B cell (primary cell): ENCODE measurements at places on chromosomes 12 and 14. TPM values are rescaled to one million over a fixed set of nuclear protein-coding genes. Genes with fewer than 3 reads are reported as not detected.

The SMCO2 gene
- polyA plus RNA-seq, result 0.15 TPM in 1 of 2 replicates, not detected in the other

The RIC8B gene
- 2.2 and 3.0 TPM in 2 replicates for polyA plus RNA-seq

The NTS gene
- polyA plus RNA-seq, result not detected in 2 replicates

The SPPL3 gene
- 12.3 and 22.0 TPM in 2 replicates for polyA plus RNA-seq

The AQP2 gene
- not detected in 2 replicates for polyA plus RNA-seq

The DEPDC4 gene
- 1.8 and 3.1 TPM in 2 replicates for polyA plus RNA-seq

The SLC39A9 gene
- 18.4 and 19.1 TPM in 2 replicates for polyA plus RNA-seq

The ISCU gene
- 166 and 173 TPM in 2 replicates for polyA plus RNA-seq

The GLIPR1L1 gene
- polyA plus RNA-seq, result not detected in 2 replicates

The CAPZA3 gene
- not detected in 2 replicates for polyA plus RNA-seq

The LRIG3 gene
- polyA plus RNA-seq, result 0.03 and 0.13 TPM in 2 replicates

The PSMB11 gene
- polyA plus RNA-seq, result not detected in 2 replicates

The VAMP1 gene
- polyA plus RNA-seq, result 62.4 and 94.6 TPM in 2 replicates

DNA sequence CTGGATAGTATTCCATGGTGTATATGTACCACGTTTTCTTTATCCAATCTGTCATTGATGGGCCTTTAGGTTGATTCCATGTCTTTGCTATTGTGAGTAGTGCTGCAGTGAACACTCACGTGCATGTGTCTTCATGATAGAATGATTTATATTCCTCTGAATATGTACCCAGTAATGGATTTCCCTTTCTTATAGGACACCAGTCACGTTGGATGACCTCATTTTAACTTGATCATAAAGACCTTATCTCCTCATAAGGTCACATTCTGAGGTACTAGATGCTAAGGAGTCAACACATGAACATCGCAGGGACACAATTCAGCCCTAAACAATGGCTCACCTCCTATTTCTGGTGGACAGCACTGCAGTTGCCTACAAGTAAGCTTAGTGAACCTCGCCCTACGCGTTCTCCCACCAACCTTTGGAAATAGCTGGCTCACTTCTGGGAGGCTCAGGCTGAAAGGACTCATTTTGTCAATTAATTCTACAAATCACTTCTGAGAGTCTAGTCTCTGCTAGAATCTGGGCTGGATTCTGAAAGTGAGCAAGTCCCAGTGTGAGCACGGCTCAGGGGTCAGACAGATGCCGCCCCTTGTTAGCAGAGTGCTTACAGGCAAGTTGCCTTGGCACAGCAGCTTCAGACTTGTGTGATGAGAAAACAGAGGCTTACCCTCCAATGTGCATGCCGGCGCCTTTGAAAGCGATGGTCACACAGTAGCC is 183.8 kb upstream of the GSC start:
- no peaks in the 10 kb centered on the region for H3K27me3 ChIP-seq
- no peaks in the 10 kb centered on the region for H3K36me3 ChIP-seq
- H3K4me1 ChIP-seq, result no peaks in the 10 kb centered on the region
- DNase-seq, result no peak
- H3K27ac ChIP-seq, result no peak overlapping the region
- H3K4me3 ChIP-seq, result no peak overlapping the region

- H3K27ac ChIP-seq, result no peak overlapping the region
- H3K4me1 ChIP-seq, result no peaks in the 10 kb centered on the region
- DNase-seq, result no peak
- H3K27me3 ChIP-seq, result no peaks in the 10 kb centered on the region
- no peaks in the 10 kb centered on the region for H3K36me3 ChIP-seq
Observed at GRCh38 chr12:75888874-75889613, 142.5 kb downstream of the PHLDA1 start.

GRCh38 chr14:61466249-61466904 is 145.0 kb downstream of the PRKCH start:
- no peak overlapping the region for H3K27ac ChIP-seq
- DNase-seq, result no peak
- no peaks in the 10 kb centered on the region for H3K36me3 ChIP-seq
- H3K4me3 ChIP-seq, result no peak overlapping the region

GRCh38 chr12:121893961-121894460 is 5.4 kb downstream of the PSMD9 start:
- peaks cover 7% of the 10 kb centered on the region for H3K36me3 ChIP-seq
- no peaks in the 10 kb centered on the region for H3K27me3 ChIP-seq
- H3K4me3 ChIP-seq, result no peak overlapping the region
- H3K4me1 ChIP-seq, result peaks cover 10% of the 10 kb centered on the region
- DNase-seq, result no peak
- H3K27ac ChIP-seq, result no peak overlapping the region

- H3K4me1 ChIP-seq, result peaks cover 7% of the 10 kb centered on the region
- H3K27me3 ChIP-seq, result no peaks in the 10 kb centered on the region
- peaks cover 2% of the 10 kb centered on the region for H3K36me3 ChIP-seq
Observed at GRCh38 chr12:1584326-1584725, 10.1 kb downstream of the FBXL14 start.

DNA sequence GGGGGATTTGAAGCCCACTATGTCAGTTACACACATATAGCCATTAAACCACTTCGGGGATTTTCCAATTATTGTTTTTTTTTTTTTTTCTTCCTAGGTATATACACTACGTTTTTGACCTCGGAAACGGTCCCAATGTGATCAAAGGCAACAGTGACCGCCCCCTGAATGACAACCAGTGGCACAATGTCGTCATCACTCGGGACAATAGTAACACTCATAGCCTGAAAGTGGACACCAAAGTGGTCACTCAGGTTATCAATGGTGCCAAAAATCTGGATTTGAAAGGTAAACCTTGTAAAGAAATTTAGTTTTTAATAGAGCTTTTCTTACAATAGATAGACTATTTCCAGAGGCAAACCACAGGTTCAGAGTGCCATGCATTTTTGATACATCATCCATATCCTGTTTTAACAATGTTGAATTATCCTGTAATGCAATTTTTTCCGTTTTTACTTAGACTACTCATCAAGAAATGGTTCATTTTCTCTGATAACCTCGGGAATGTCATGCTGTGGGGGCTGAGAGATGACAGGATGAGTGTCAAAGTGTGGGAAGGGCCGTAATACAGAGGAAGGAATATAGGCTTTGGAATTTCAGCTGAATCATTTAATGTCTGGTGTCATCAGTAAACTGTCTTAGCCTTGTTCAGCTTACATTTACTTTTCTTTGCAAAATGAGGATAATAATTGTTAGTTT is 797.1 kb downstream of the NRXN3 start:
- no peak overlapping the region for H3K4me3 ChIP-seq
- no peak overlapping the region for H3K27ac ChIP-seq
- no peaks in the 10 kb centered on the region for H3K27me3 ChIP-seq
- H3K36me3 ChIP-seq, result no peaks in the 10 kb centered on the region

DNA sequence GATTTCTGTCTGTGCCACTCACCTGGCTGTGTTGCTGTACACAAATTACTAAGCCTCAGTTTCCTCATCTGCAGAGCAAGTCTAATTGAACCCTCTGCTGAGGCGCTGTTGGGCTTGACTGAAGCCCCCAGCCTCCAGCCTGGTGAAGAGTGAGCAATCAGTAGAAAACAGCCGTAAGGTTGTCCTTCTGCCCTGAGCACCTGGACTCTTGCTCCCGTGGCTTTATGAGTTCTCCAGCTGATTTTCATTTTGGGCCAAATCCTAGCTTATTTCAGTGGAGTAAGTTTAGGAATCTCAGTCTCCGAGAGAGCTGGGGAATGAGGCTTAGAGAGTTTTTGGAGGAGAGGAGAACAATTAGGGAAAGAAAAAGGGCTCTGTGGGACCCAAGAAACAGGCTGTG is 133.9 kb upstream of the EVL start:
- no peaks in the 10 kb centered on the region for H3K36me3 ChIP-seq
- H3K27ac ChIP-seq, result no peak overlapping the region
- H3K4me1 ChIP-seq, result no peaks in the 10 kb centered on the region
- no peak for DNase-seq

DNA sequence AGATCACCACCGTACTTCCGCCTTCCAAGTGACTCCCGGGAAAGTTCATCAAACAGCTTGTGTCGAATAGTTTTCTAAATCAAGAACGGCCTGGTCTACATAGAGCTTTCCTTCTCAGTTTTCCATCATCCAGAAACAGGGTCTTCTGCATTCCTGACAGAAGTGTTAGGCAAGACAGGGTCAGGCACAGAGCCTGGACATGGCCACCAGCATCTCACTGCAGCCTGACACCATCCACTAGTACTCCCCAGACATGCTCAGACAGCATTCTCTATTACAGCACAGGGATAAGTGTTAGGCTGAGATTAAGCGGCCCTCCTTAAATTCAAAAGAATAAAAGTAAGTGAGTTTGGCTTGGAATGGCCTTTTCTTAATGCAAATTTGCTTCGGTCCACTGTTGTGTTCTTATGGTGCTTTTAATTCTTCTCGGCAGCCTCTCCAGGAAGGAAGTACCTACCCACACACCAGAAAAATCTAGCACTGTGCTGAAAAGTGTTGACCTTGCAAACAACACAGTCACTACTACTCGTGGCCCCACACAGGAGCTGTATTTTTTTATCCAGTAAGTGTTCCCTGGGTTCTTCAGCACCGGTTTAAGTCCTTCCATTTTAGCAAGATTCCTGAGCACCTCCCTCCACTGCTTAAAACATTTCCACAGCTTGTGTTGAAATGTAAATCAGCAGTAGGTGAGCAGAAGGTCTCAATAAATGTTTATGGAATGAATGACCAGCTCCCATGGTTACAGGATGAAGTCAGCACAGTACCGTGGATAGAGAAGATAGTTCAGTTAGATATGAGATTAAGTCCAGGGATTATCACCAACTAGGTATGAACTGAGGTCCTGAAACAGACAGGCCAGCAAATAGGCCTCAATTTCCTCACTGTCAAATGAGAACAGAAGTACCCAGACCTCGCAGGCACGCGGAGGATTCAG is 44.1 kb downstream of the SETD3 start:
- no peak overlapping the region for H3K27ac ChIP-seq
- H3K4me3 ChIP-seq, result no peak overlapping the region
- peaks cover 1% of the 10 kb centered on the region for H3K36me3 ChIP-seq
- no peaks in the 10 kb centered on the region for H3K27me3 ChIP-seq
- DNase-seq, result no peak
- peaks cover 13% of the 10 kb centered on the region for H3K4me1 ChIP-seq

- no peak overlapping the region for H3K4me3 ChIP-seq
- no peak for DNase-seq
- H3K27ac ChIP-seq, result peak overlapping the region; percentile 40
- H3K36me3 ChIP-seq, result no peaks in the 10 kb centered on the region
Observed at GRCh38 chr12:116591855-116592637, 32.9 kb downstream of the MAP1LC3B2 start.

DNA sequence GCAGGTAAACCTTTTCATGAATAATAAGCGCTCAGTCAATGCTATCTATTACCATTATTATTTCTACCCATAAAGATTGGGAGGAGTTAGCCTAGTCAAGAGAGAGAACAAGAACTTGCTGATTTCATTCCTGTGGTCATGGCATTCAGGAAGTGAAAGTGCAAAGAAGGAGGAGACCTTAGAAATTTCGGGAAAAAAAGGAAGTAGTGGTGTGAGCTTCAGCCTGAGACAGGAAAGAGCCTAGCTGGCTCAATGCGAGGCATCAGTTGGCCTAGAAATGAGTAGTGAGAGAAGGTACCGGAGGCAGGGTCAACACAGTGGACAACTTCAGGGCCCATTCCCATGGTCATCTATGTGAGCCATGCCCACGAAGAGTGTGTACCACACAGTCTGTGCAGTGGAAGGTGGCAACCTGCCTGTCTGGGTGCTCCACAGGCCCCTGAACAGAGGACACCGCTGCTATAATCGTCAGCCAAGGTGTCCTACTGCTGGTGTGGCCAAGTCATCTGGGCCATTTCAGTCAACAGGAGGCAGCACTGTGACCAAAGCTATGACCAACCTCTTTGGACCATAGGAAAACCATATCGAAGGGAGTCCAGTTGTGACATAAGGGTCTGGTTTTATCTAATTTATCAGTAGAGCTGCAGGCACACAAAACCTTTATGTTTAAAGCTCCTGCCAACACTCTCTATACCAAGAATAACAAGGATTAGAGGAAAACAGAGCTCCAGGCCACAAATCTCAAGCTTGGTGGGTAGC is 16.2 kb upstream of the STON2 start:
- H3K4me1 ChIP-seq, result no peaks in the 10 kb centered on the region
- H3K36me3 ChIP-seq, result no peaks in the 10 kb centered on the region
- no peak overlapping the region for H3K27ac ChIP-seq

- DNase-seq, result no peak
- no peak overlapping the region for H3K4me3 ChIP-seq
- H3K36me3 ChIP-seq, result no peaks in the 10 kb centered on the region
- H3K4me1 ChIP-seq, result no peaks in the 10 kb centered on the region
- H3K27me3 ChIP-seq, result no peaks in the 10 kb centered on the region
Observed at GRCh38 chr12:128637642-128638606, 185.8 kb downstream of the SLC15A4 start.

- no peaks in the 10 kb centered on the region for H3K36me3 ChIP-seq
- H3K27me3 ChIP-seq, result no peaks in the 10 kb centered on the region
- DNase-seq, result peak; percentile 87
- H3K4me3 ChIP-seq, result peak overlapping the region; percentile 41
Observed at GRCh38 chr14:69615496-69616407, 4.4 kb downstream of the SUSD6 start.

- no peak for DNase-seq
- no peaks in the 10 kb centered on the region for H3K36me3 ChIP-seq
- H3K27me3 ChIP-seq, result peaks cover 12% of the 10 kb centered on the region
- no peaks in the 10 kb centered on the region for H3K4me1 ChIP-seq
Observed at GRCh38 chr12:114669401-114670290, 14.3 kb downstream of the TBX3 start.

- H3K36me3 ChIP-seq, result no peaks in the 10 kb centered on the region
- H3K4me1 ChIP-seq, result no peaks in the 10 kb centered on the region
- H3K27ac ChIP-seq, result no peak overlapping the region
- DNase-seq, result no peak
Observed at GRCh38 chr12:74111688-74112360, 425.8 kb upstream of the ATXN7L3B start.

GRCh38 chr12:90343966-90344365 is 611.0 kb downstream of the CCER1 start:
- no peak for DNase-seq
- no peaks in the 10 kb centered on the region for H3K27me3 ChIP-seq
- no peak overlapping the region for H3K27ac ChIP-seq
- no peak overlapping the region for H3K4me3 ChIP-seq
- no peaks in the 10 kb centered on the region for H3K36me3 ChIP-seq

- H3K4me3 ChIP-seq, result no peak overlapping the region
- no peaks in the 10 kb centered on the region for H3K27me3 ChIP-seq
- H3K36me3 ChIP-seq, result no peaks in the 10 kb centered on the region
- no peak for DNase-seq
- H3K4me1 ChIP-seq, result peaks cover 24% of the 10 kb centered on the region
Observed at GRCh38 chr14:72883109-72883508, 10.8 kb downstream of the DPF3 start.

- H3K27me3 ChIP-seq, result no peaks in the 10 kb centered on the region
- H3K36me3 ChIP-seq, result no peaks in the 10 kb centered on the region
- DNase-seq, result no peak
Observed at GRCh38 chr14:81400202-81400678, at the start of gene STON2. Gene STON2 (minus strand): TSS chr14:81400324. CDS start chr14:81398382, 1,942 bp downstream.

DNA sequence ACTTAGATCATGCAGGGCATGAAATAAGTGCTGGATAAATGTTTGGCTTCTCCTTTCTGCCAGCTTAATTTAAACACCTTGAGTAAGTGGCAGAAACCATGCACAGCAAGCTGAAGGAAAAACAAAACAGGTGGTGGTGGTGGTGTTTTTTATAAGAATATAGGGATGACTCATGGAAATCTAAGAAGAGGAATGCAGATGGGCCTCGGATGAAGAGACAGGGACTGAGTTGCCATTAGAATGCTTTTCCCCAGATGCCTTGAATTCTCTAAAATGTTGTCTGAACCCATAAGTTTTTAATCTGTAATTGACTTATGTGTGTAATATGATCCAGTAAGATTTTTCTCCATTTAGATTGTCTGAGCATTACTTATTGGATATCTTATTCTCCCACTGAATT is 93.1 kb upstream of the ZDHHC17 start:
- no peak for DNase-seq
- H3K4me1 ChIP-seq, result peaks cover 9% of the 10 kb centered on the region
- no peaks in the 10 kb centered on the region for H3K36me3 ChIP-seq
- H3K27me3 ChIP-seq, result no peaks in the 10 kb centered on the region
- H3K27ac ChIP-seq, result no peak overlapping the region

- no peaks in the 10 kb centered on the region for H3K4me1 ChIP-seq
- no peak overlapping the region for H3K27ac ChIP-seq
- no peak overlapping the region for H3K4me3 ChIP-seq
Observed at GRCh38 chr12:122788387-122788786, 14.0 kb downstream of the CCDC62 start.
